ENCODE measurements at places on chromosomes 6 and 20. TPM values are rescaled to one million over a fixed set of nuclear protein-coding genes. Genes with fewer than 3 reads are reported as not detected.

The TMEM170B gene
- total RNA-seq, result 0.26 TPM

The FITM2 gene
- 8.8 TPM for total RNA-seq

The MAPK14 gene
- 36.6 TPM for total RNA-seq

The SRMS gene
- total RNA-seq, result not detected

The RAET1G gene
- 0.82 TPM for total RNA-seq

The HDGFL1 gene
- total RNA-seq, result not detected

The FAM209B gene
- not detected for total RNA-seq

The SLC52A3 gene
- not detected for total RNA-seq

The PSMB9 gene
- 11.1 TPM for total RNA-seq

The PPT2 gene
- total RNA-seq, result 12.1 TPM

The SALL4 gene
- 0.09 TPM for total RNA-seq

The ADAM33 gene
- 111 TPM for total RNA-seq

The TINAG gene
- not detected for total RNA-seq
